ENCODE measurements at places on chromosomes 6 and 20.
A peak's percentile ranks its signal among the peaks of the same experiment; 100 is the strongest.

DNA sequence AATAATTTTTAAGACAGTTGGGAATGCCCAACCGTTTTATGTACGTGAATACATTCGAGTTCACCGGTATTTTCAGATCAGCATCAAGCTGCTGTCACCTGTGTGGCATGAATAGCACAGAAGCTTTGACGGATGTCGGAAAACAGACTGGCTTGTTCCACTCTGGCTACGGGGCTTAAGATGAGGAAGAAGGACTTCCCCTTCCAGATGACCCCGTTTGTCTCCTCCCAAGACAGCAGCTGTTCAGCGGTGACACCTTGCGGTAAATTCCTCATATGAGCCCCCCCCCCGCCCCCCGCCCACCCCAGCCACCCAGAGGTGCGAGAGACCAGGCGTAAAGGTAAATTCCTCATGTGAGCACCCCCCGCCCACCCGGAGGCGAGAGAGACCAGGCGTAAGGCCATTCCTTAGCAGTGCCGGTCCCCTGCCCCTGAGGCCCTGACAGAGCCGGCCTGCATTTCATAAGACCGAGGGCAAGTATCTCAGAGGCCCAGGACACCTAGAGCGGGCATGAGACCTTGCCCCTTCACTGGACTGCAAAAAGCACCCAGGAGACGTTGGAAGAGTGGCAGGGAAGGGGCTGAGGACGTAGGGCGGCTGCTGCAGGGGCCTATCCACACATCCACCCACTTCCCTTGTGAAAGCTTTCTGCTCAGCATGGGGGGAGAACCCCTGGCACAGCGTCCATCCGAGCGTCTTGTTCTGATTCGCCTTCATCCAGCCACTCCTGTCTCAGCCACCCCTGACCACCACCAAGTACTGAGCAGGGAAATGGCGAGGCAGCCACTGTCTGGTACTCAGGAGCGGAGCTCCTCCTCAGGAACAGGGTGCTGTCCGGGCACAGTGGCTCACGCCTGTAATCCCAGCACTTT, 7.3 kb upstream of the PCMTD2 start:
- peak; percentile 19 for DNase-seq

DNA sequence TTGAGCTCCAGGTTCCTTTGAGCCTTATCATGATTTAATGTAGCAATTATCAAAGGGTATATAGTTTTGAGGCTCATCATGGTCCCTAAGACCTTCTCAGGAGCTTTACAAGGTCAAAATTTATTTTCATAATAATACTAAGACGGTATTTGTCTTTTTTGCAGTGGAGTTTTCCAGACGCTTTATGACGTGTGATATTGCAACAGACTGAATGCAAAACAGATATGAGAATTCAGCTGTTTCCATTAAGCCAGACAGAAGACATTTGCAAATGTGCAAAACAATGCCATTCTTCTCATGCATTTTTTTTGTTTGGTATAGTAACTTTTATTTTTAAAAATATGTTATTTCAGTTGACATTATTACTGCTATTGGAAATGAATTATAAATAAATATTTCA, 24.7 kb upstream of the CNKSR3 start:
- DNase-seq: no peak

GRCh38 chr6:93059911-93060310, 359.4 kb downstream of the EPHA7 start:
- DNase-seq: no peak

DNA sequence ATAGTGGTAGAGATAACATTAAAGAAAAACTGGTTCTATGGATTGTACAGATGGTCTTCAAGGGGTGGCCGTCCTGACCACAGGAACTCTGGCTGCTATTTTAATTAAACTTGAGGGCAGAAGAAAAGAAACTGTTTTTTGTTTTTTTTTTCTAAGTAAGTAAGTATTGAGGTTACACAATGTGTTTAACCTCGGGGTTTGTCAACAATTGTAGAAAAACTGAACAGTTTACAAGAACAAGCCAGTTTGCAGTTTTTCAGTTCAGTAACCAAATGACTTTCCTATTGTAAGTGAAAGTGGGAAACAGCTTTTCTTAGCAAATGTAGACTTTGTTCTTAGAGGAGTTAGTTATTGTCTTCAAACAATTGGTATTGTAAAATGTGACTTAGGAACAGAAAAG, 77.0 kb downstream of the PLCB1 start:
- DNase-seq: peak; percentile 26

- no peak for DNase-seq
Measured at GRCh38 chr6:1296542-1296941, 15.4 kb upstream of the FOXQ1 start.

- DNase-seq: no peak
Measured at GRCh38 chr6:704046-704445, 11.1 kb upstream of the EXOC2 start.

- DNase-seq: no peak
Measured at GRCh38 chr6:15643542-15643941, 19.3 kb downstream of the DTNBP1 start.

DNA sequence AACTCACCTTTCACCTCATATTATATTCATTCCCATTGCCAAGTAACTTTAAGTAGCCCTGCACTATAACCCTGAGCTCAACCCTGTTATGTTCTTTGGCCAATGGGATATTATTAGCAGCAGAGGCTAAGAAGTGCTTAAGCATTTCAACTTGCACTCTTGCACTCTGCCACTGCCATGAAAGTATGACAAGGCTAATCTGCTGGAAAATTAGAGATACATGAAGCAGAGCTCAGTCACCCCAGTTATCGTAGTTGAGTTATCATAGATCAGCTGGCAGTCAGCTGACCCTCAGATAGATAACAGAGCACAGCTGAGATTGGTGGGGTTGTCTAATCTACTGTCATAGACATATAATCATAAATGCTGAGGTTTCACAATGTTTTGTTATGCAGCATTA, 209.4 kb upstream of the RUNX2 start:
- no peak for DNase-seq

GRCh38 chr6:151409679-151410078, 18.3 kb upstream of the ZBTB2 start:
- DNase-seq: no peak

DNA sequence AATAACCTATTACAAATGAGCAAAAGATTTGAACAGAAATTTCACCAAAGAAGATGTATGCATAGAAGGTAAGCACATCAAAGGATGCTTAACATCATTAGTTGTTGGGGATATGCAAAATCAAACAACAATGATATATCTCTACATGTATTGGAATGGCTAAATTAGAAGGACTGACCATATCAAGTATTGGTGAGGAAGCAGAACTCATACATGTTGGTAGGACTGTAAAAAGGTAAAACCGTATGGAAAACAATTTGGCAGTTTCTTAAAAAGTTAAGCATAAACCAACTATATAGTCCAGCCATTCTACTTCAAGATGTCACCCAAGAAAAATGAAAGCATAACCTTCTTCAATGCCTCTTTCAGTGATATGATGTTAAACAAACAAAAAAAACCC, 114.0 kb downstream of the MYB start:
- no peak for DNase-seq

GRCh38 chr20:61644378-61645076, 392.5 kb downstream of the CDH4 start:
- no peak for DNase-seq

GRCh38 chr6:38352636-38353035, 287.1 kb downstream of the BTBD9 start:
- no peak for DNase-seq

DNA sequence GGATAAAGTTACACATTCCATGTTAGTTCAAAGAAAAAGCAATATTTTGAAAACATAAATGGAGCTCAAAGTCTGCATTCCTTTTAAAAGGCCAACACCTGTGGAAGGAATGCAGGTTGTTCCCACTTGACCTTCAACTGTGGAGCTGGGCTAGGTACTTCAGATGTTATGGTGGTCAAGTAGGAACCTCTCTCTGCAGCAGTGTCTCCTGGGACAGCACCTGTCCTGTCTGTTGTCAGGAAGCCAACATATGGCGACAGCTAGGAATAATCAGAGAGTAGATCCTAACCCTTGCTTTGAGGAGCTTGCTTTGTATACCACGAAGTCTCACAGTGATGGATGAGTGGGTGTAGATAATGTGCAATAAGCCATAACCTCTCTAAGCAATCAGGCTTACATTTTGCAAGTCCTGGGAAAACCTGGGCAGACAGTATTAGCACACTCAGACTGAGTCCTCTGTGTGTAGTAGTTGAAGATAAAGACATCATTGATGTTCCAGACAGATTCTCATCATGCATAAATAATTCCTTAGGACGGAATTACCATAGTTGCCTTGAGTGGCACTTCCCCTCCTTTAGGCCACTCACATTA, 347.5 kb downstream of the PRL start:
- DNase-seq: no peak
